ENCODE measurements at places on chromosomes 2 and 18.

- DNase-seq, result no peak
These were observed 33.2 kb upstream of the YES1 start for GRCh38 chr18:845152-845819.

GRCh38 chr2:172836827-172837226, 101.2 kb downstream of the RAPGEF4 start:
- no peak for DNase-seq

DNA sequence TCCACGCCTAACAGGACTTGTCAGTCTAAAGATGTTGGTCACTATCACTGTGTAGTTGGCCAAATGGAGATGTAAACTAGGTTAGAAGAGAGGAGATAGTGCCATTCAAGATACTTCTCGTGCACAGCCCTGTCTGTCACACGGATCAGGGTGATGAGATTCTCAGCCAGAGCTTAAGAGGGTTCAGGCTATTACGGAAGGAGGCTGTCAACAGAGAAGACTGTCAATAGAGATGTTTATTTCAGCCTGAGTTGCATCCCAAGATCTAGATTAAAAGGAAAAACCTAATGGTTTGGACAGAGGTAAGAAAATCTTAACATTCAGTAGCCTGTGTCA, 83.4 kb downstream of the AAK1 start:
- DNase-seq, result no peak

DNA sequence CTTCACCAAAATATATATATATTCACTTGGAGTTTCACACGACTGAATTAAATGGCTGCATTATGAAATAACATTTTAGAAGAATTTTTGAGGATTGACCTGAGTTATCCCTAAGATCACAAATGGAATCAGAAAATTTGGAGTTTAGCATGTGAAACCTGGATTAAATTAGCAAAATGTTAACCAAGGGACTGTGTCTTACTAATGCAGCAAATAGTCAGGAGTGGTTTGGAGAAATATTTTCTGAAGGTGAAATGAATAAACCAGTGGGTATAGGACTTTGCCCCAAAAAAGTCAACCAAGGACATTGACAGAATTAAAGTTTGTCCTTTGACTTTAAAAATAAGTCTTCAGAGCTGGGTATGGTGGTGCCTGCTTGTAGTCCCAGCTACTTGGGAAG, 111.2 kb downstream of the PRPF40A start:
- DNase-seq, result no peak

- no peak for DNase-seq
These were observed 103.9 kb upstream of the XIRP2 start for GRCh38 chr2:166784296-166784946.

DNA sequence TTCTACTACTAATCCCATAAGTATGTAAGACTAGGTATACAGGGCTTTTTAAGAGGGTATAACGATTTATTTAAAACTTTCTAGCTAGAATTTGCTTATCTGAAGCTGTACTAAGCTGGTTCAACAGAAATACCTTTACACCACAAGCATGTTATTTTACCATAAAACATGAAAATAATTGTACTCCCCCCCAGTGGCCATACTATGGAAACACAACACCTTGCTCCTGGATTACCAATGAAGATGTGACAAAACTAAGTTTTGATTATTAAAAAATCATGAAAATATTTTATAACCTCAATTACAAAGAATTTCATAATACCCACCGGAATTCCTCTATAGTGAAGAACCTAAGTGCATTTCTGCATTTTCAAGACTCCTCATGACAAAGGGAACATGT, 27.3 kb downstream of the LPIN2 start:
- no peak for DNase-seq

DNA sequence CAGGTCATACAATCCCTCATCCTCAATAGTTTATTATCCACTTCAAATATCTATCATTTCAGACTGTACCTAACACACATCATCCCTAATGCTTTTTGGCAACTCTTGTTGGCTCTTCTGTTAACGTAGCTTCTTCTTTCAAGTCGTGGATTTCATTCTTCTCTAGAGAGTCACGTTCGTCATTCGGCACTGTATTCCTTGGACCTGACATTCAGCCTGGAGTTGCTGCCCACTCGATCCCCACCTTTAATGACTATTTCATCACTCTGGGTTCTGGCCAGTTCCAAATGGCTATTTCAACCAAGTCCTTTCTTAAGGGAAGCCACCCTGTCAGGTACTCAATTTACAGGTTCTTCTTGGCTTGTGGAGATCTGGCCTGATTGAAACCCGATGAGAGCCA, 192.2 kb upstream of the RASGRP3 start:
- DNase-seq, result no peak

DNA sequence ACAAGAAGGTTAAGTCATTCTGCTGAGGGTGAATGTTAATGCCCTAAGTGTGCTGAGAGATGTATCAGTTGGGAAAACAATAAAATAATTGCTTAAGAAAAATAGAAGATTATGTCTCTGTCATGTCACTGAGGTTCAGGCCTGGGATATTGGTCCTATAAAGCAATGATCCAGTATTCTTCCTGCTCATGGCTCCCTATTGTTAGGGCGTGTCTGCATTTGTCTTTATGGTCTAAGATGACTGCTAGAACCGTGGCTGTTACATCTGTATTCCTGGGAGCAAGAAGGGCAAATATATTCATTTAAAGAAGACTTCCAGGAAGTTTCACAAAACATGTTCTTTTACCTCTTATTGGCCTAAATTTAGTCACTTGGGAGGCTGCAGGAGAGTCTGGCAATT, 125.0 kb downstream of the KCNE4 start:
- no peak for DNase-seq

DNA sequence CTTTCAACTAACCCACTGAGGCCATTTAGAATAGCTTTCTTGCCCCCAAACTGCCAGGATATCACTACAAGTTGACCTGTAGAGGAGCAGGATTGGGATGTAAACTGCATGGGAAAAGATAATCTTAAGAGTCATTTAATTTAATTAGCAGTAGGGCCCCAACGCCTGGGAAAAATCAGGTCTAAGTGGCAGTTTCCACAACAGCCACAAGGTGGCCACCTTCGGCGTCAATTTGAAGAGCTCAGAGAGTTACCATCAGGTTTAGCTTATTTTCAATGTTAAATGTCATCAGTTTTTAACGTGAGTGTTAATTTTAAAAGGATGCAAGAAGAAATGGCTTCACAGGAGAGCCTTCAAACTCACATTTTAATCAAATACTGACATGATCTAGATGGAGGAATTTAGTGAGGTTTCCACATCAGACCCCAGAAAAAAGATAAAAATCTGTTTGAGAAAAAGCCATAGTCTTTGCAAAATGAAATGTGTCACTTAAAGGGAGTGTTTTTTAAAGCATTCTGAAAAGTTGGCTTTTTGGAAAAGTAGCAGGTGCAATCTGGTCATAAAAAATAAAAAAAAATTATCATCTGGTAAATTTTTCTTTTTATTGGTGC, 77.3 kb upstream of the UPP2 start:
- no peak for DNase-seq

DNA sequence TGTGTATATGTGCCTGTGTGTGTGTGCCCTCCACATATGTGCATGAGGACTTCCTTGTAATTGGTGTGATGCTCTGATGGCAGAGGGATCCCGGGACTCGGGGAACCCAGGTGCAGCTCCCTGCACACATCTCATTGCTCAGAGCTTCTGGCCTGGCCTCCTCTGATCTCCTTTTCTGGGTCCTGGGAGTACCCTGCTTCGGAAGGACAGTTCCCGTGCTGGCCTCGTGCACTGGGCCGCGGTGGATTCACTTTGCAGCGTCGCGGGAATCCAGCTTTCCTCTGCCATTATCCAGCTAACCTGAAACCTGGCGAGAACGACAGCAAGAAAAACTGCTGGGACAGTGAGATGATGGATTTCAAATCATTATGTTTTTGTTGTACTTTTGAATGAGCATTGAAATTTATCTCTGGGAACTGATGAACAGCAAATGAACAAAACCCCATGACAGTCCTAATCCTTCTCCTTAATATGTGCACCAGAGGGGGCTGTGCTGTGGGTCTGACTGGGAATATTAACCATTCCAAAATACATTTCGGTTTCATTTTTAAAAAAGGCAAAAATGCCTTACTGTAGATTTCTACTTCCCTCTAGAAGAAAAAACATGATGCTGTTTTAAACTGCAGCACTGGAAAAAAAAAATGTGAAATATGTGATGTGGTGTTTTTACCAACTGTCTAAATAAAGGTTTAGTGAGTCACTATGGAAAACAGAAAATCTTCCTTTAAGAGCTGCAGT, 78.2 kb downstream of the PTGR3 start:
- DNase-seq, result no peak

DNA sequence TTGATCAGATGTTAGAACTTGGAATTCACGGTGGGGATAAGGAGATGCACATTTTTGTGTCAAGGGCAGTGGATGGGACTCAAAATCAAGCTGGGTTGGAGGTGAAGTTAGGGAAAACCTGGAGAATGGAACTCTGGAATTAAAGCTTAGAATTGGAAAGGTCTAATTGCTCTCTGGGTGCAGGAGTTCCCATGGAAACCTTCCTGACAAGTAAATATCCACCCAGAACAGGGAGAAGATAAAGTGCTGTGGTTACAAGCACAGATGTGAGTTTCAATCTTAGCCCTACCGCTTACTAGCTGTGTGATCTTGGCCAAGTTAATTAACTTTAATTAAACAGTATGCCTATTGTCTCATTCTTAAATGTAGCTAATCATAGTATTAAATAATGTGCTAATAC, 71.3 kb upstream of the TCF7L1 start:
- no peak for DNase-seq

DNA sequence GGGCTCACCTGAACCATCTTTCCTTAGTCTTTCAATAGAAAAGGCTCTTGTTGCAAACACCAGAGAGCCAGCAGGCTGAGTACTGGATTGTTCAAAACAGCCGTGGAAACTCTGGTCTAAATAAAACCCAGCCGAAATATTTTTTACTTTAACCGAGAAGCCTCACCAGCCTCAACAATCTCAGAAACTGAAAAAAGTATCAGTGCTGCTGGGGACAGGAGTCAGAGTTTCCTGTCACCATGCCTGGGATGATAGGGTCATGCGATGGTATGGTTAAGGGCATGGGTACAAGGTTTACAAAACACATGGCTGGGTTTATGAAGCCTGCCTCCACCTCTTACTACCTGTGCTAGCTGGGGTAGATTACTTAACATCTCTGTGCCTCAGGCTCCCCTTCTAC, 55.3 kb upstream of the FZD7 start:
- DNase-seq, result no peak

DNA sequence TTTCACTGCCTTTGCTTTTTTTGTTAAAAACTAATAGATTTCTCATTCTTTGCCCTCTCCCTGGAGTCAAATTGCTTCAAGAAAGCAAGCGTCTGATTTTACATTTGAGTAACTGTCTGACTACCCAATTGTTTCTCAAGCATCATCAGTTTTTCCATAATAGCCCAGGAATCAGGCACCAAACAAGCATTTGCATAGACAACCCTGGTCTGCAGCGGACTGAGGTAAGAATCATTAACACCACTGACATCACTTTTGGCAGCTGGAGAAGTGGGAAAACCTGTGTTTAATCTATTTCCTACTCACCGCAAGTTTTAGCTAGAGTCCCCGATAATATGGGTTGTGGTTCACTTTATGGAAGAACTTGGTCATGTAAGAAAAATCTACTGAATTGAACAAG, 55.7 kb downstream of the IRS1 start:
- no peak for DNase-seq

- DNase-seq, result no peak
These were observed 67.3 kb upstream of the TEX51 start for GRCh38 chr2:126831234-126832005.

- no peak for DNase-seq
These were observed 21.4 kb downstream of the MGAT5 start for GRCh38 chr2:134275058-134275862.

- no peak for DNase-seq
These were observed 50.9 kb upstream of the KCNE4 start for GRCh38 chr2:223000872-223001796.

DNA sequence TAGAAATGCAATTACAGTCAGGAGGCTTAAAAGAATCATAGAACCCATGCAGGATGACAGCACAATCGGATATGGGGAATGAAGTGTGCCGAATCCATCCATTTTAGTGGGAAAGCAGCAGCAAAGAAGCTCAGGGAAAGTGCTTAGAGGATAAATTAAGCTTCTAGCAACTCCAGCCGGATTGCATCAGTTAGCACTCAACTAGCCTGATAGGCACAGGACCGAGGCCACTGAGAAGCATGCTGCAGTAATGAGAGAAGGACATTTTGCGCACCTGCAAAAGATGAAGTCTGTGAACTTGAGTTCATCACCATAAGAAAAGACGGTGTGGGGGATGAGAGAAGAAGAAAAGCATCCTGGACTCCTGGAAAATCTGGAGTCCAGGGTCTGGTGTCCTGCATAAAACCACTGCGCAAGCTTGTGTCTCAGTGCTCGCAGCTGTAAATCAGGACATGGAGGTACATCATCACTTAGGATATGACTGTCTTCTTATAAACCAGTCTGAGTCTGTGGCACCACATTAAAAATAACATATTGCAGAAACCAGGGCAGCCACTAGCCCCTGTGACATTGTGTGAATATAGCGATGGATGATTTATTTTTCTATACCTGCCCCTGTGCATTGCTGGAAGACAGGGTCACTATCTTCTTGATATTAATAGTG, 665.5 kb upstream of the SOX11 start:
- DNase-seq, result no peak

GRCh38 chr2:65914244-65914786, 481.9 kb upstream of the SPRED2 start:
- no peak for DNase-seq

DNA sequence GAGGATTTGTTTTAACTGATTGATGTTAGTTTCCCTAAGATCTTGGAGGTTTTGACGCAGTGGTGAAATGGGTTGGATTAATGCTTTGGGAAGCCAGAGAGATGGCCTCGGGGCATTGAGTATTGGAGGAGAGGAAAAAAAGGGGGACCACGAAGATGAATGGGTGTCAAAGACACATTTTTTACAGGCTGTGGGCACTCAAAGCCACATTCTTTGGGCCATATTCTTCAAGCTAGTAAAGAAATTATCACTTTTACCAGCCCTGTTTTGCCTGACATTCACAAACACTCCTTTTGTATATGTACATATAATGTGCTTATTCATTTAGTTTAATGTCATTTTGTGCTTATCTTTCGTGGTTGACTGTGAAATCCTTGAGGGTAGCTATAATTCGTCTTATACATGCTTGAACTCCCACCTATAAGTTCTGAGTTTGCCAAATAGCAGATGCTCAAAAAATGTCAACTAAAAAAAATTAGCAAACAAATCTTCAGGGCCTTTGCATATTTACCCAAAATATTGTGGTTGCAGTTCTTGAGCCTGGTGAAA, 146.3 kb downstream of the ARL6IP6 start:
- no peak for DNase-seq

DNA sequence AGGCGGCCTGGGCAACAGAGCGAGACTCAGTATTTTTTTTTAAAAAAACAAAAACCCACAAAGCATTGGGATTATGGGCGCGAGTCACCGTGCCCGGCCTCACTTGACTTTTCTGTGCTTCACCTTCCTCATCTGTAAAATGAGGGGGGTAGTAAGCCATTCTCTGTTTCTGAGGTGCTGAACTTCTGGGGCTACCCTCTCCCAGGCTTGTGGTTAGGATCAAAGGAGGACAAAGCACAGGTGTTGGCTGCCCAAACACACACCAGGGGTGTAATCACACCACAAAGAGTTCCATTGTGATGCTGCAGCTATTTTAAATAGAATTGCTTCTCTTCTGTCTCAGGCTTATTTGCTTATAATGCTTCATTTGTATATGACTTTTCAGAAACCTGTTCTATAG, 35.8 kb upstream of the INHBB start:
- no peak for DNase-seq
